ENCODE measurements at places on chromosomes 2 and 18.

DNA sequence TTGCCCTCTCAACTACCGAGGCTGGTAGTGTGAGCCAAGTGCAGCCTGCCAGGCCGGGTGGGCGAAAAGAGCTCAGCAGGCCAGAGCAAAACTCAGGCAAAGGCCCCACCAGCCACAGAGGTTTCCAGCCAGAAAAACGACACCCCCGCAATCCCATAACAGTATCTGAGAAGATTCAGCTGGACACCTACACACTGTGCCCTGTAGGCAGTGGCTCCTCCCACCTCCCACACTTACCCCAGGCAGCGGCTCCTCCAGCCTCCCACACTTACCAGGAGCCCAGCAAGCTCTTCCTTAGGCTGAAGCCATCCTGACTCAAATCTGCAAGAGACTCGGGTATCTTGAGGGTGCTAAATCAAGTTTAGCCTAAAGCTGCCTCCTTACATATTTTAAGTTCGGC, 15.6 kb upstream of the TMEM18 start:
- no peak for DNase-seq

DNA sequence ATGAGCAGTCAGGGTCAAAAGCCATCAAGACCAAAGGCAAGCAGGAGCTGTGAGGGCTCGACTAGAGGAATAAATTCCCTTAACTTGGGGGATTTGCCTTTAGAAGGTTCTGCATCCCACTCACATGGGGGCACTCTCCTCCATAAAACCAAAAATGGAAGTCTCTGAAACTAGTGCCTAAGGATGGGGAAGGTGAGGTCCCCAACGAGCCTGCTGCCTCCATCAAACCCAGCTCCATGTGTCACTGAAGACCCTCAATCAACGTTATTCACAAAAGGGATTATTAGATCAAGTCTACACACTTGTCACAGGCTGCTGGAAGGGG, 254.9 kb upstream of the NCKAP5 start:
- DNase-seq, result no peak

DNA sequence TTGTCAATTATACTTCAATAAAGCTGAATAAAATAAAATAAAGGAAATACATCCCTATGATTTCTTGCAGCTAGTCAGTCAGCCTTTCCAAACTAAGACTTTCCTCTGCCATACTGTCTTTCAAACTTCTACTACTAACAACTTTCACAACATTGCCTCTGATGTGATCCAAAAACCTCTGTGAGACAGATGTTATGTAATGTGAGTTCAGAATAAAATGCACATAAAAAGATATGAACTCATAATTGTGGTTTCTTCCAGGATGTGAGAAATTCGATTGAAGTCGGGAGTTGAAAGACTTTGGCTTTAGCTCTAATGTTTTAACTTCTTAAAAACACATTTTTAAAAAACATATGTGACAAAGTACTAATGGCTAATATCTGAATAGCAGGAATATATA, 98.7 kb downstream of the PIGN start:
- DNase-seq, result no peak

GRCh38 chr2:241576293-241576654, 17.7 kb downstream of the BOK start:
- DNase-seq, result no peak

DNA sequence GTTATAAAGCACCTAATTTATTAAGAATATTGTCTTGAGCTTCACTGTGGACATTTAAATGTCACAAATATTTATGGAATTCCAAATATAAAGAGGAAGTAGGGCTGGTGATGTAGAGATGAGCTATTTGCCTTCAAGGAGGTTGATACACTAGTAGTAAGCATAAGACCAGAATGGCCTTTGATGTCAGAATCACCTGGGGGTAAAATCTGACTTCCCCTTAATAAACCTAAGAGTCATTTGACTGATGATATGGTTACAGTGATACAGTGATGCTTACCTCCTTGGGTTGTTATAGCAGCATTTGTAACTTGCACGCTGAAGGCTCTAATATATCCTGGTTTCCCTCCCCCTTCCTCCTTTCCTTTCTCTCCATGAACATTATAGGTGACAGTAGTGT, 143.7 kb downstream of the CERS6 start:
- DNase-seq, result no peak

DNA sequence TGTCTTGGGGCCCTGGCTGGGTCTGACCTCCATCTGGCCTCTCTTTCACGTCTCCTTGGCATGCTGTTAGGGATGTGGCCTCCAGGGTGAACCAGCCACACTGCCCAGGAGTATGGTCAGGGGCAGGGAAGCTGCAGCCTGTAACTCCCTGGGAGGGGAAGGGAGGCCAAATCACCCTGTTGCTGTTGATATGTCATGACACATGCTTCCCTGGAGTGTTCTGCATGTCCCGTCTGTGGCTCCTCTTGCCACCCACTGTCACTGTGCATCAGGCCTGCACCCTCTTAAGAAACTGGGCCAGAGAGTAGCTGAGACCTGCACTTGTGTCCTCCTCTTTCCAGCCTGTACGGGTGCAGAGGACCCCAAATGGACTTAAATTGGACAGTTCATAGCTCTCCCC, 221.3 kb downstream of the FHOD3 start:
- DNase-seq, result no peak

- DNase-seq, result no peak
Observed at GRCh38 chr2:173049831-173050230, 25.8 kb upstream of the MAP3K20 start.

DNA sequence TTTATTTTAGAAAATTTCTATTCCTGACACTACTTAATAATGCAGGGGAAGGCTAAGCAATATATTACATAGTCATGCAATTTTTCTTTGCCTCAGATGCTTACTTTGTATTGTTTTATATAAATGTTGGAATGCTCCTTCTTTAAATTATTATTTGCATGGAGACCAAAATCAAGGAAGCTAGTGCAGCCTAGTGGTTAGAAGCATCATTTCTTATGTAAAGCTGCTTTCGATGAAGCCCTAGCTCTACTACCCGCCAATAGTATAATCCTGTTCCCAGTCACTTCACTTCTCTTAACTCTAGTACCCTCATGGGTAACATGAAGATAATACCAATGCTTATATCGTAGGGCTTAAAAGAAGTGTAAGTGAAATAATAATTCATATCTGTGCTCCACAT, 198.9 kb downstream of the LRATD1 start:
- DNase-seq, result no peak

DNA sequence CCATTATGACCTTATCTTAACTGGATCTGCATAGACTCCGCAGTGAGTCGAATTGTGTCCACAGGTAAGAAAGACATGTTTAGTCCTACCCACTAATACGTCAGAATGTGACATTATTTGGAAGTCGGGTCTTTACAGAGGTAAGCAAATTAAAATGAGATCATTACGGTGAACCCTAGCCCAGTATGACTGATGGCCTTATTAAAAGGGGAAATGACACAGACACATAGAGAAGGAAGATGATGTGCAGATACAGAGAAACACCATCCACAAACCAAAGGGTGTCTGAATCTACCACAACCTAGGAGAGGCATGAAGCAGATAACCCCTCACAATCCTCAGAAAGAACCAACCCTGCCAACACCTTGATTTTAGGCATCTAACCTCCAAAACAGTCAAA, 135.6 kb downstream of the GALNT1 start:
- no peak for DNase-seq

DNA sequence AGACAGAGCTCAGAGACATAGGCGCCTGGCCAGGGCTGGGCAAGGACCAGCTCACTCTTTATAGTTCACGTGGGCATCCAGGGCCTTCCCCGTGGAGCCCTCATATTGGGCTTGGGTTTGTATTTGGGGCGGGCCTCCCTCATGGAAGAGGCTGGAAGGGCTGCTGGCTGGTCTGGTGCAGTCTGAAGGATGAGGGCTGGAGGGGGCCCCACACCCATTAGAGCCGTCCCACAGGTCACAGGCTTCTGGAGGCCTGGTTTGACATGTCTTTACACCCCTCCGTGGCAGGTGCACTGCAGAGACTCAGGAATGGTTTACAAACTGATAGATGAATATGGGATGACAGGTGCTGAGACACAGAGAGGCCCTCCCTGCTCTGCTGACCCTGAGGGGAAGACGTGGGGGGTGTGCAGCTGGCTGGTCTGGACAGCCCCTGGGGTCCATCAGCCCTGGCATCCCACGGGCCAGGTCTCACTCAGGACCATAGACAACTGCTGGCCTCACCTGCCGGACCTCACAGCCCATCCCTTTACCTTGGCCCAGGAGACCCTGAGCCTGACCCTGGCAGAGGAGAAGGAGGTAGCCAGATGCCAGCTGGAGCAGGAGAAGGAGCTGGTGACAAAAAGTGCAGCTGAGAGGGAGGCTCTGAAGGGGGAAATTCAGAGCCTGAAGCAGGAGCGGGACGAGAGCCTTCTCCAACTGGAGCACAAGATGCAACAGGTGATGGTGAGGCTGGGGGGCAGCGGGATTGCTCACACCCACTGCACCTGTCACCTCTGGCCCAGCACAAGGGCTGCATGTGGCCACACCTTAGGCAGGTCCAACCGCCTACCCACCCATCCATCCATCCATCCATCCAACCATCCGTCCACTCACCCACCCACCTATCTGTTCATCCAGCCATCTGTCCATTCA, 43.9 kb downstream of the CROCC2 start:
- no peak for DNase-seq

DNA sequence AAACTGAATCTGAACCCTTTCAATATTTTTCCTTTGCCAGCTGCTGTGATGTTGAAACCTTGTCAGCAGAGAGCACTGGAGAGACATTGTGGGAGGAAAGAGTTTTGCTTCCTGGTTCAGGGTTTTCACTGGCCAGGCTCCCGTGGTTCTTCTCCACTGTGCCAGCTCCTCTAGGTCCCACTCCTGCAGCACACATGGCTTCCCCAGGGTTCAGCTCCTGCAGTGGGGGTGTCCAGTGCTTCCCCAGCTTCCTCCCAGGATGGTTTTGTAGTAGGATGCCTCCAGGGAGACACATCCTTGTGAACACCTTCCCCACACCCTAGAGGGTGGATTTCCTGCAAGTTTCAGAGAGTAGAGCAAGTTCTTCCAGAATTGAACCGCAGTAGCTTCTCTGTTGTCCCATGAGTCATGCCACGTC, 24.0 kb upstream of the SULT1C3 start:
- DNase-seq, result no peak

- DNase-seq, result no peak
Observed at GRCh38 chr18:56522816-56523215, 115.6 kb downstream of the TXNL1 start.

All from stimulated activated CD4-positive, alpha-beta T cell treated with anti-CD3 and anti-CD28 coated beads, Interleukin-15, amount 100 ng/mL, for 1 hour (primary cell).